Liver (tissue), 10 donors: ENCODE measurements at places on chromosomes 2 and 18. TPM values are rescaled to one million over a fixed set of nuclear protein-coding genes. Genes with fewer than 3 reads are reported as not detected.

The CROCC2 gene
- polyA plus RNA-seq, result 0.13 TPM

The SERPINB11 gene
- not detected for polyA plus RNA-seq

The CERKL gene
- not detected for polyA plus RNA-seq

The OBSL1 gene
- polyA plus RNA-seq, result 30.9 TPM

The MRPL30 gene
- 11.7 TPM for polyA plus RNA-seq

The ST6GAL2 gene
- 1.4 TPM for polyA plus RNA-seq

The RAB1A gene
- polyA plus RNA-seq, result 89.7 TPM

The NEU2 gene
- polyA plus RNA-seq, result not detected

The NYAP2 gene
- polyA plus RNA-seq, result not detected

The CDH20 gene
- polyA plus RNA-seq, result 0.11 TPM

The SERPINB3 gene
- polyA plus RNA-seq, result not detected

The ASB3 gene
- polyA plus RNA-seq, result 4.6 TPM

The ZNF892 gene
- polyA plus RNA-seq, result not detected

The CRYGB gene
- polyA plus RNA-seq, result not detected

The REG3A gene
- 0.15 TPM for polyA plus RNA-seq

The EGR4 gene
- polyA plus RNA-seq, result 0.02 TPM

The RIT2 gene
- not detected for polyA plus RNA-seq
